ENCODE measurements at places on chromosomes 2 and 18. TPM values are rescaled to one million over a fixed set of nuclear protein-coding genes. Genes with fewer than 3 reads are reported as not detected.

Gene TSPYL6
- total RNA-seq: 0.60 TPM

Gene DES
- total RNA-seq: not detected

DNA sequence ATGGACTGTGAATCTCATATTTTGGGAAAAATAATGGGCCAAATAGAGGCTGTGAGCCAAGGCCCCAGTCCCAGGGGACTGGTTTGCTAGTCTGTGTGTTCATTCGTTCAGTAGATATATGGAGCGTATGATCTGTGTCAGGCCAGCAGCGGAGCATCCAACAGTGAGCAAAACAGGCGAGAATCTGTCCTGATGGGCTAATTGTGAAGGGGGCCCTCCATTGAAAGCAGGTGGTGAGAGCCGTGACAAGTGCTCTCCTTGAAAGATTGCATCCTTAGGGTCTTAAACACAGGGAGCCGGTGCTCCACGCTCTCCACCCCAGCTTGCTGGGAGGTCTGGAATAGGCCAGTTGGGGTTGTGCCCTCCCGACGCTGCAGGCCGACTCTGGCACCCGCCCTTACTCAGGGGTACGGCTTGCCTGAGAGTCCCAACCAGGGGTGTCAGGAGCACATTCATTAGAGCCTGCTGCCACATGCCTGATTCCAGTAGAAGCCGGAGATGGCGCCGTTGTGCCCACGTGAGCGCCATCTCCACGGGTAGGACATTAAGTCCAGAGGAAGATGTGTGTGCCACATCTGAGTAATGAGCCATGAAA is 213.3 kb downstream of the SH3RF3 start:
- no peaks in the 10 kb centered on the region for H3K27me3 ChIP-seq
- no peaks in the 10 kb centered on the region for H3K4me1 ChIP-seq
- DNase-seq: no peak
- H3K36me3 ChIP-seq: no peaks in the 10 kb centered on the region

- H3K27ac ChIP-seq: no peak overlapping the region
- DNase-seq: no peak
- H3K4me1 ChIP-seq: no peaks in the 10 kb centered on the region
- no peaks in the 10 kb centered on the region for H3K27me3 ChIP-seq
- H3K36me3 ChIP-seq: no peaks in the 10 kb centered on the region
Observed at GRCh38 chr18:9986156-9986930, 72.5 kb downstream of the VAPA start.

DNA sequence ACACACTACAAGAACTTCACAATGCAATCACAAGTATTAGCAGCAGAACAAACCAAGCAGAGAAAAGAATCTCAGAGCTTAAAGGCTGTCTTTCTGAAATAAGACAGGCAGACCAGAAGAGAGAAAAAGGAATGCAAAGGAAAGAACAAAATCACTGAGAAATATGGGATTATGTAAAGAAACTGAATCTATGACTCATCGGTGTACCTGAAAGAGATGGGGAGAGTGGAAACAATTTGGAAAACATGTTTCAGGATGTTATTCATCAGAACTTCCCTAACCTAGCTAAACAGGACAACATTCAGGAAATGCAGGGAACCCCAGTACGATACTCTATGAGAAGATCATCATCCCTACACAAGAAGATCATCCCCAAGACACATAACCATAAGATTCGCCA is 499.0 kb upstream of the CHAC2 start:
- no peaks in the 10 kb centered on the region for H3K27me3 ChIP-seq
- no peaks in the 10 kb centered on the region for H3K4me1 ChIP-seq
- H3K4me3 ChIP-seq: no peak overlapping the region
- DNase-seq: no peak

Measured in Karpas-422 (cell line).